Suppressor macrophage treated with lipopolysaccharide for 1 hour (primary cell): ENCODE measurements at places on chromosomes 5 and 9.

- DNase-seq = peak; percentile 90
These were observed 122.5 kb downstream of the SLC1A3 start for GRCh38 chr5:36728697-36729543.

DNA sequence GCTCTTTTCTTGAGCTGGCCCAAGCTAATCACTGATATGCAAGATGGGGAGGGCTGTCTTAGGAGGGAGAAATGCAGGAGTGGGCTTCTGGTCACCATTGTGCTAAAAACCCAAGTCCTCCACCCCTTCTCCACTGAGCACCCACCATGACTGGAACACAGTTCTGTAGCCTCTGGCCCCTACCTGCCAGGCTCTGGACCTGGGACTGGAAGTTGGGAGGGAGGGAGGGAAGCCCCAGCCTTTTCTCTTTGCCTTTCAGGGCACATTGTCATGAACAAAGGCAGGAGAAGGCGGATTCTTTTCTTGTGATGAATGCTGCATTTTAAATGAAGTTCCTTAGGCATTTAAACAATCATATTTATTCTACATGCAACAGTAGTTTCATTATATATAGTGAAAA is 559.1 kb upstream of the TRPC7 start:
- DNase-seq = no peak

GRCh38 chr9:98657897-98658296 is 50.8 kb downstream of the GABBR2 start:
- DNase-seq = no peak

DNA sequence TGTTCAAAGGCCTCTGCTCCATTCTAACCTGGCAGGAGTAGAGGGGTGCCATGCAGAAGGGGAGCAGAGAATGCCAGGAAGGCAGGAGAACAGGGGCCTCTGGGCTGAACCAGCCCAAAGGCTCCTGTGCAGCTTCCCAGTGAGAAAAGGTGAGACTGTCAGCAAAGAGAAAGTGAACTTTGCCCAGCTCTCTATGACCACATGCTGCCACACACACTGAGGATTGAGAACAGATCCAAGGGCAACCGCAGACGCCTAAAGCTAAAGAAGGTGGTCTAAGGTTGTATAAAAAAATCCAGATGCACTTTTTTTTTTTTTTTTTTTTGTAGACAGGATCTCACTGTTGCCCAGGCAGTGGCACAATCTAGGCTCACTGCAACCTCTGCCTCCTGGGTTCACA is 51.4 kb downstream of the ALDH7A1 start:
- no peak for DNase-seq

- DNase-seq = no peak
These were observed 34.6 kb downstream of the TTC39B start for GRCh38 chr9:15272377-15272928.

- DNase-seq = peak; percentile 78
These were observed 23.1 kb downstream of the TRIM7 start for GRCh38 chr5:181181650-181182565.

- no peak for DNase-seq
These were observed 42.1 kb downstream of the SLC46A2 start for GRCh38 chr9:112848316-112849151.

GRCh38 chr5:124806373-124807077 is 60.1 kb upstream of the ZNF608 start:
- no peak for DNase-seq

- DNase-seq = peak; percentile 29
These were observed 32.1 kb upstream of the MSANTD3 start for GRCh38 chr9:100394816-100395215.

GRCh38 chr5:65073250-65073661 is 304.5 kb downstream of the CWC27 start:
- DNase-seq = no peak

GRCh38 chr5:3288325-3288724 is 307.3 kb upstream of the IRX1 start:
- DNase-seq = no peak

DNA sequence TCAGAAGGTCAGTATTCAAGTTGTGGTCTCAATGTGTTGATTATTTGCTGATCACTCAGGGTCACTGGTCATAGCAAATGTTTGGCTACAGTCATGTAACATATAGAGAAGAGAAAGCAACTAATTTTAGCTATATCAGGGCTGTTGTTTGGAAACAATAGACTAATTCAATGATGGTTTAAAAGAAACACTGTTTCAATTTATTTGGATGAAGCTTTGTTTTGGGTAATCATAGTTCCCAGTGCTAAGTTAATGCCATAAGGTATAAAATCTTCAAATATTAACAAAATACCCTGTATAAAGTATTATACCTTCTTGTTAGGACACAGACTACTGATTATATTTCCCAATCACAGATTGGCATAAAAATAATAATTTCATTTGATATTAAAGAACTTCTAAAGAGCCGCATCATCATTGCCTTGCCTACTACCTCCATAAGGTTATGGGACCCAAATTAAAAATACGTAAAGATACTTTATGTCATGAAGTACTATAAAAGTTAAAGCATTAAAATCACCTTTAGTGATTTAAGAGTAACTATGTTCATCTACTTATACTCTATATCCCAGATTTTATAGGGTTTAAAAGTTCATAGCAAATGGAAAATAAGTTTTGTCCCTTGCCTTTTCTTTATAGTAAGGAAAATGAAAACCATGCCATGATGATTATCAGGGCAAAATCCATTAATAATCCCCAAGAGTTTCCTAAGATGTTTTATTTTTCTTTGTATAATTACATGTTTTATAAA is 6.0 kb downstream of the NR3C1 start:
- no peak for DNase-seq

GRCh38 chr9:93265972-93266371 is 82.0 kb downstream of the WNK2 start:
- DNase-seq = no peak

DNA sequence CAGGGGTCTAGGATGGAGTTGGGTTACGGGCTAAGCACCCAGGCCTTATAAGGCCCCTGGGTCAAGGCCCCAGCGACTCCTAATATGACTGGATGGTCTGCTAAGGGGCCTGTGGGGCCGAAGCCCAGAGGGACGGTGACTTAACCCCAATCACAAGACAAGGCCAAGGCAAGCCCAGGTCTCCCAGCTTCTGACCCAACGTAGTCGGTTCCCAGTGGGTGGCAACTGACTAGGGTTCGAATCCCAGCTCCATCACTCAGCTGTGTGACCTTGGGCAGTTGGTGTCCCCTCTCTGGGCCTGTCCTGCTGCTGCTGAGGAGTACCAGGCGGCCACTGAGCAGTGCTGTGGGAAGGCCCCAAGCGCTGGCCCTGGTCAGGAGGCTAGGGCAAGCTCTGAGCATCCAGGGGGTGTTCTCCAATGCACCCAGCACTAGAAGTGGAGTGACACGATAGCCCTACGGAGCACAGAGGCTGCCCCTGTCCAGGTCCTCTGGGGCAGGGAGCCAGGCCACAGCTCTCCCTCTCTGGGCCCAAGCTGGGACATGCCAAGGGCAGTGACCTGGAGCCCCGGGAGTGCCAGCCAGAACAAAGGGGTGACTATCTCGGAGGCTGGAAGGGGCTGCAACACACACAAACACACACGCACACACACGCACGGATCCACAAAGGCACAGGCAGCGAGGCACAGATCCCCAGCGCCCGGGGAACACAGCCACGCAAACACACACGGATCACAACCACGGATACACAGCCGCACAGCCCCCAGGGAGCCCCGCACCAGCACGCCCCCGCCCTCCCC is 512 bp downstream of the AK1 start:
- DNase-seq = no peak

GRCh38 chr5:127409246-127409917 is 108.1 kb upstream of the PRRC1 start:
- no peak for DNase-seq

GRCh38 chr9:88722753-88723152 is 187.8 kb downstream of the NXNL2 start:
- no peak for DNase-seq

DNA sequence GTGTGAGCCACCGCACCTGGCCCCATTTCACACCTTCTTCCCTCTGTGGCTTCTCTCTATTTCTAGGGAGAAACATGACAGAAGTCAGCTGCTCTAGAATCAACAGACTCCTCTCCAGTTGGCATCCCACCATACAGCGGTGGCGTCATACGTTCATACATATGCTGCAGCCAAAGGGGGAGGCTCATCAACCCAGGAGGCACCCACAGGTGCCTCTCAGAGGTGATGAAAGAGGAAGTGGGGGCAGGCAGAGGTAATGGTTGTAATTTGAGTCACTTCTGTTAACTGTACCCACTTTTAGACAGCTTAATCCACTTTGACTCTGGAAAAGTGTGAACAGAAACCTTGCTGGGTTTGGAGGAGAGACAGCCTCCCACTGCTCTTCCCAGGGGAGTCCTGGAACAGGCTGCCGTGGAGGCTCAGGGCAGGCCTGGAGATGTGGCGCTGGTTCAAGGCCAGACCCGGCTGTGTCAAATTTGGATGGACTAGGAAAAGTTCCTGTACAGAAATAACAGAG is 47.3 kb upstream of the SUB1 start:
- DNase-seq = no peak

DNA sequence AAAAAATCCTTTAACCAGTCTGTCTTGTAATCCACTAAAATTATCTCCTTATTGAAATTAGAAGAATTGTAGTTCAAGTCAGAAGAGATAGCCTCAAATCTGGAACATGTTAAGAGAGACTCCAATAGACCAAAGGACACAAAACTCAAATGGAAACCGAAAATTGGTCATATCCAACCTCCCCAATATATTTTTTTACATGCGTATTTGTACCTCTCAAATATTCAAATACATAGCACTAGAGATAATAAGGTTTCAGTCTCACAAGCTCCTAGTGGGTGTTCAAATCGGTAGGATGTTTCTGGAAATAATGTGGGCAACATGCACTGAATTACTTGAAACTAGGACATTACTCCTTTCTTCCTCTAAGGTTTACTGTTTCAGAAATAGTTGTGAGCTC is 33.5 kb downstream of the EPB41L4A start:
- DNase-seq = no peak

DNA sequence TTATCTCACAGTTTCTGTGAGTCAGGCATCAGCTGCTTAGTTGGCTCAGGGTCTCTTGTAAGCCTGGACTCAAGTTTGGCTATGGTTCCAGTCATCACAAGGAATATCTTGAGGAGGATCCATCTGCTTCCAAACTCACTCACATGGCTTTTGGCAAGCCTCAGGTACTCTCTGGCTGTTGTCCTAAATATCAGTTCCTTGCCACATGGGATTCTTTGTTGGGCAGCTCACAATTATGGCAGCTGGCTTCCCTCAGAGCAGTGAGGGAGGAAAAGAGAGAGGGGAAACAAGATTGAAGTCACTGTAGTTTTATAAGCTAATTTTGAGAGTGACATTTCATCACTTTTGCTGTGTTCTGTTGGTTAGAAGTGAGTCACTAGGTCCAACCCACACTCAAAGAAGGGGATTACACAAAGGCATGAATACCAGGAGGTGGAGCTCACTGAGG is 144.5 kb downstream of the GCNT1 start:
- DNase-seq = peak; percentile 92

DNA sequence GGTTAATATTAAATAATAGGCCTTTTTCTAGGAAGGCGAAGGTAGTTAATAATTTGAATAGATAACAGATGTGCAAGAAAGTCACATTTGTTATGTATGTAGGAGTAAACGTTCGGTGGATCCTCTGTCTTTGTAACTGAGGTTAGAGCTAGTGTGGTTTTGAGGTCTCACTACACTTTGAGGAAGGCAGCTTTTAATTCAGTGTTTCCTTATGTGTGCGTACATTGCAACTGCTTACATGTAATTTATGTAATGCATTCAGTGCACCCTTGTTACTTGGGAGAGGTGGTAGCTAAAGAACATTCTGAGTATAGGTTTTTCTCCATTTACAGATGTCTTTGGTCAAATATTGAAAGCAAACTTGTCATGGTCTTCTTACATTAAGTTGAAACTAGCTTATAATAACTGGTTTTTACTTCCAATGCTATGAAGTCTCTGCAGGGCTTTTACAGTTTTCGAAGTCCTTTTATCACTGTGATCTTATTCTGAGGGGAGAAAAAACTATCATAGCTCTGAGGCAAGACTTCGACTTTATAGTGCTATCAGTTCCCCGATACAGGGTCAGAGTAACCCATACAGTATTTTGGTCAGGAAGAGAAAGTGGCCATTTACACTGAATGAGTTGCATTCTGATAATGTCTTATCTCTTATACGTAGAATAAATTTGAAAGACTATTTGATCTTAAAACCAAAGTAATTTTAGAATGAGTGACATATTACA is 45.7 kb downstream of the TGFBR1 start:
- no peak for DNase-seq
